T-helper 9 cell (primary cell): ENCODE measurements at places on chromosomes 5 and 9.

GRCh38 chr5:110846398-110847001 lies 107.7 kb downstream of the SLC25A46 start:
- no peak for DNase-seq

DNA sequence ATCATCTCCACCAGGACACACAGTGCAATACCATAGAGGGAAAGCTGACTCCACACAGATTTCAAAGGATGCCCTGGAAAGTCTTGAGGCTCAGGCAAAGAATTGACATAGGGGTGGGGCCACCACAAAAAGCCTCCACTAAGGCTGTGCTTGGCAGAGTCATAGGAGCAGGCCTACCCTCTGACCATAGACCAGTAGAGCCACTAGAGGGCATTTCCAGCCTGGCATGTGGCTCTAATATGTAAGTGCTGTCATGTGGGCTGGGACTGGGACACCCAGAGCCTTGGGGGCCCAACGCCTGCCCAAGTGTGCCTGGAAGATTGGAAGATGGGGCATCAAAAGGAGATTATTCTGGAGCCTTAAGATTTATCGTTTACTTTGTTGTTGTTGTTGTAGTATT lies 726.0 kb downstream of the DNAH5 start:
- DNase-seq, result no peak

- no peak for DNase-seq
These were observed 23.5 kb downstream of the SPTAN1 start for GRCh38 chr9:128575916-128576315.

DNA sequence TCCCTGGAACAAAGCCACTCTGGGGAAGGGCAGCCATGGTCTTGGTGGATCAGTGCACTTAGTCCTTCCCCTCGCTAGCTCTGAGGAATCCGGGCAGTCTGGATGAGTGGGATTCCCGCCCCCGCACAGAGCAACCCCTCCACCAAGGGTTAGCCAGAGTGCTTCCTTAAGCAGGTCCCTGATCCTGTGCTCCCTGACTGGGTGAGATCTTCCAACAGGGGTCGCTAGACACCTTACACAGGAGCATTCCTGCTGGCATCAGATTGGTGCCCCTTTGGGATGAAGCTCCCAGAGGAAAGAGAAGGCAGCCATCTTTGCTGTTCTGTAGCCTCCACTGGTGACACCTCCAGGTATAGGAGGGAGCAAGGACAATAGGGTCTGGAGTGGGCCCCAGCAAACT lies 228.8 kb downstream of the AP3B1 start:
- DNase-seq, result no peak

DNA sequence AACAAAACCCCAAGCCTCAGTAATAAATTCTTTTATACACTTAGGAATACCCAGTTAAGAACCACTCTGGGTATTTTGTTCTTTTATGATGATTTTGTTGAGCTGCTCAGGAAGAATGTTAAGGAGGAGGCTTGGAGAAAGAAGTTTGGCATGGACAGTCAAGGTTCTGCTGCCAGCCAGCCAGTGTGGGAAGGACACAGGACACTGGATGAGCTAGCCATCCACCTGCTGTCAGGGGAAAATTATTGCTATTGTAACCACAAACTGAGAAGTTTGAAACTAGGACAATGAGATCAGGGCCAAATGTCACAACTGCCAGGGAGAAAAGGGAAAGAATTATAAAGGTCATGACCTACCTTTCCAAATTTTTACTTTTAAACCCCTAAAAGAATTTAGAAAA lies 25.9 kb upstream of the ADAMTSL1 start:
- DNase-seq, result no peak

- DNase-seq, result no peak
These were observed 652.2 kb upstream of the WWC1 start for GRCh38 chr5:167639273-167639672.

DNA sequence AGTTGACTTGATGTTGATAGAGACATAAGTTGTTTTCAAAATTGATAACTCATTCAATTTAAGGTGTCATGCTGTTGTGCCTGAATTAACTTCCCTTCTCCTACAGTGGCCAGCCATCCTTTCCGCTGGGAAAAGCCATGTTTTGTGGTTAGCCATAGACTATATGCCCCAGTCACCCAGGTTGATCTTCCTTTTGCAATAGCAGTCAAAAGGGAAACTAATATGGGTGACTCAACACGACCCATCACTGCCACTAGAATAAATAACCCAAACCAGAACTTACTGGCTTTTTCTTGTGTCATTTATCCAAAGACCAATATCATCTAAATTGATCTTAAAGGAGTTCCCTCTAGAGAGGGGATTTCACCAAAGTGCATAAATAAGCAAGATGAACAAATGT lies 87.4 kb downstream of the PTCD2 start:
- DNase-seq, result no peak

DNA sequence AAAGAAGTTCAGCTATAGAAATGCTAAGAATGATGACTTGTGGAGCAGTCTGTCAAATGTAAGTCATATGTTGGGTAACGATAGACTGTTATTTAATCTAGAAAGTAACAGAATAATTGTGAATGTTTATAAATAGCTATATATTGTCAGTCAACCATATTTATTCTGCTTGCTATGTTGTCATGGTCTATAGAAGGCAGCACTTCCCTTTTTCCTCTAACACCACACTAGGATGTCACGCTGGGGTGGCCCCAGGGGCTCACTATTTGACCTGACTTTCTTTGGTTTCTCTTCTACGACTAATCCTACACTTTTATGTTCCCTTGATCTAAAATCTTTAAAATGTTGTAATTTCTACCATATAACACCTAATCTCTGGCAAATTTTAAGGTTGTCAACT lies 20.5 kb downstream of the ERAP2 start:
- DNase-seq, result no peak

DNA sequence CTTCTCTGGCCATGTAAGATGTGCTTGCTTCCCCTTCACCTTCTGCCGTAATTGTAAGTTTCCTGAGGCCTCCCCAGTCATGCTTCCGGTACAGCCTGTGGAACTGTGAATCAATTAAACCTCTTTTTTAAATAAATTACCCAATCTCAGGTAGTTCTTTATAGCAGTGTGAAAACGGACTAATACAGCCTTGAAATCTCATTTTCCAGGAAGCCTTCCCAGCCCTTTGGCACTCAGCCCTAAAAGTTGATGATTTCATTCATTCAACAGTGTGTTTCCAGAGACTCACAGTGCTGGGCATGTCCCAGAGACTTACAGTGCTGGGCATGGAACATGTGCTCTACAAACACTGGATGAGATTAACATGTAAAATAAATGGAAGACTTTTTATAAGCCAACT lies 135.8 kb downstream of the DCP2 start:
- DNase-seq, result no peak

DNA sequence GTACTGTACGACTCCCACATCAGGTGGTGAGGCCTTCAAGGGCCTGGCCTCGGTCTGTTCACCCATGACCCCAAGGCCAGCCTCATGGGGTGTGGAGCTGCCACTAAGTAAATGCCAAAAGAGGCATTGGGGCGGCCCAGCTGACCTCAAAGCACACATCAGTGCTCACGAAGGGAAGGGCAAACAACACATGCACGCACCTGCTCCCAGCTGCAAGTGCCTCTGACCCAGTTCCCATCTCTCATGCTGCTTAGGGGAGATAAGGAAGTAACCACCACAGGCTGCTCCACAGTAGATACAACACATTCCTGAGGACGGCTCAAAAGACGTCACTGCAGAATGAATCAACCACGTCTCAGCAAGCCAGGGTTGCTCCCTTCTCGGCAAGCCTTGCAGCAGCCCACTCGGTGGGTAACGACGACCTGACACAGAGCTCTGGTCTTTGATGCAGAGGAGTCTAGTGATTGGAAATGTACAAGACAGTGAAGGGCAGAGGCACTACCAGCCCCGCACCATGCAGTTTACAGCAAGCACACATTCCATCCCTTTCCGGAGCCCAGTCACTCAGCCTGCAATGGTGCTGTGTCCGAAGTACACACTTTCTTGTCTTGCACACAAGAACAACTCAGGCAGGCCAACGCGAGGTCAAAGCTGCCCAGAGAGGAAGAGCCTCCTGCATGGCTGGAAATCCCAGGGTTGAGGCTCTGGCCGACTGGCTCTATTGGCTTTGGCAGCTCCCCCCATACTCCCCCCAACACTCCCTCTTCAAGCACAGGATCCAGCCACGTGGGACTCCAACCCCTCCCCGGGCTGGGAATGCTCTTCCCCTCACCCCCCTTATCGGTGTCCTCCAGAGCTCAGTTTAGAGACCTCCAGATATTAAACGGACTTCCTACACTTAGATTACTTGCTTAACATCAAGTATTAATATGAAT lies 31.8 kb downstream of the FABP6 start:
- DNase-seq, result no peak

DNA sequence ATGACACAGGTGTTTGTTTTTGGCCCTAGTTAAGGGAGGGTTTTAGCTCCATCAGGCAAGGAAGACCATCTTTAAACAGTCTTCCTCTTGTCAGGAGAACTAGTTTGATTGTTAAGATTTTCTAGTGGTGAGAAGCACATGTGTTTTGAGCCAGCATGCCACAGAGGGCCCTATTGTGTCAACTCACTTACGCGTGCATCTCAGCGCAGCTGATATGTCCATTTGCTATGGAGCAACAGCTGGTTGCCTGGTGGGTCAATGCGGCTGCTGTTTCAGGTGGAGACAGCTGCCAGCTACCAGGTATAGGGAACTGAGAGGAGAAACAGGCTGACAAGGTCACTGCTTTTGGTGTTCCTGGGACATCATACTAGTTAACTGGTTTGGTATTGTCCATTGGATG lies 100.5 kb upstream of the PRRC1 start:
- no peak for DNase-seq

GRCh38 chr5:172860520-172861443 lies 26.7 kb downstream of the ERGIC1 start:
- no peak for DNase-seq

- DNase-seq, result no peak
These were observed 230.3 kb downstream of the AUH start for GRCh38 chr9:91131433-91131839.
